ENCODE measurements at places on chromosomes 7 and 10.

GRCh38 chr10:128675405-128675804 is 549.2 kb upstream of the MKI67 start:
- no peak for DNase-seq

DNA sequence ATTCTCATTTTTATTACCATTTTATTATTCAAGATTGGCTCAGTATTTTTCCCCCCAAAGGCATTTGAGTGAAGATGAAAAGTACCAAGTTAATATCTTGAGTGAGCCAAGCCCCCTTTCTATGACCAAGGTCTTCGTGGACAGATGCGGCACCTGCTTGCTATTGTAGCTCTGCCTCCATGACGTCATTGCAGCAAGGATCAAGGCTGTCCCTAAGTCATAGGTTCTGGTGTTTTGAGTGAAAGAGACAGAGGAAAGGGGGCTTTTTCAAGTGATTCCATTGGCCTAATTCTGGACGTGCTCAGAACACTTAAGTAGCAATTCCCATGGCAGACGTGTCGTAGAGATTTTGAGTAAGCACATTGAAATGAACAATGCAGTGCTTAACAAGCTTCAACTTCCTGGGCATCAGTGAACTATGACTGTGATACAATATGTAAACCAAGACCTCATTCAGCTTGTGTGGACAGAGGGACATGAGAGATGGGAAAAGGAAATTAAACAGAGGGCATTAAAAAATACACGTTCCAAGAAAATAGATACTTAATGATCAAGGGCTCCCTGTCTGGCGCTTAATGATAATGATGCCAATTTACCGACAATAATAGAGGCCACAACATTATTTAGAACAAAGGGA is 248.7 kb upstream of the NPVF start:
- no peak for DNase-seq

GRCh38 chr7:17687361-17687760 is 252.9 kb downstream of the SNX13 start:
- no peak for DNase-seq

GRCh38 chr7:112744818-112745217 is 45.4 kb downstream of the TMEM168 start:
- no peak for DNase-seq

GRCh38 chr10:31702005-31702404 is 226.6 kb downstream of the ARHGAP12 start:
- no peak for DNase-seq

- peak; percentile 0 for DNase-seq
These were observed 35.2 kb downstream of the SGCE start for GRCh38 chr7:94620703-94621118.

GRCh38 chr7:149379625-149380024 is 81.2 kb downstream of the ZNF777 start:
- DNase-seq, result no peak

- no peak for DNase-seq
These were observed 45.3 kb downstream of the GRID2IP start for GRCh38 chr7:6505685-6506559.

- no peak for DNase-seq
These were observed 82.4 kb downstream of the ADARB2 start for GRCh38 chr10:1654811-1655356.

DNA sequence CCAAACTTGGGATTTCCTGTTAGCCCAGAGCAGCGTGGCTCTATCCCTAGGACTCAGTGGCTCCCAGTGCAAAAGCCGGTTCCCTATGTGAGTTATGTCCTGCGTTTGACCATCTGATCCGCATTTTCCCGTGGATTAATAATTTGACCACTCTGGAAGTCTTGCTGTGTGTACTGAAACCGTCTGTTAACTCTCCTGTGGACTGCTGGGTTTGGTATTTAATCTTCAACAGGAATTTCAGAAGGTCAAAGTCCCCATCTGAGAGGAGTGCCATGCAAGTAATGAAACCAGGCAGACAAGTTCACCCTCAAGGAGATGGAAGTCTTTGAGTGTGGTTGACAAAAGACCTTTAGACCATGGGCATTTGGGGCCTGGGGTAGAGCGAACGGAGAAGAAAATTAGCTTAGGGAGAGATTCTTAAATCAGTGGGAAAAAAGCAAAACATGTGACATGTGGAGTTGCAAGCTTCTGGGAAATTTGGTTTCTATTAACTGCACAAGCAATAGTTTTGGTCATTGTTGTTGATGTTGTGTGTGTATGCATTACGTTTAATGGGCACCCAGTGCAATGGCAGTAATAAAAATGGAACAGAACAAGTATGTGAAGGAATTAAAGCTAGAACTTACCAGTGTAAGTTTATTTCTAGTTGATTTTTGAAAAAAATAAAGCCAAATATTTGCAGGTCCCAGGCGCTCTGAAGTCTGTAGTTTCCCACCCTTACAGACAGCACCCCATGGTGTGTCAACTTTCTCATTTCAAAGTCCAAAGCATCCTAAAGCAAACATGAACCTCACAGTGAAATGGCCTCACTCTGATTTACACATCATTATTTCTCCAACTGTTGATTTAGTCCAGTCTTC is 38.2 kb downstream of the LYZL1 start:
- no peak for DNase-seq

- no peak for DNase-seq
These were observed 128.8 kb upstream of the GPR26 start for GRCh38 chr10:123537188-123537961.

DNA sequence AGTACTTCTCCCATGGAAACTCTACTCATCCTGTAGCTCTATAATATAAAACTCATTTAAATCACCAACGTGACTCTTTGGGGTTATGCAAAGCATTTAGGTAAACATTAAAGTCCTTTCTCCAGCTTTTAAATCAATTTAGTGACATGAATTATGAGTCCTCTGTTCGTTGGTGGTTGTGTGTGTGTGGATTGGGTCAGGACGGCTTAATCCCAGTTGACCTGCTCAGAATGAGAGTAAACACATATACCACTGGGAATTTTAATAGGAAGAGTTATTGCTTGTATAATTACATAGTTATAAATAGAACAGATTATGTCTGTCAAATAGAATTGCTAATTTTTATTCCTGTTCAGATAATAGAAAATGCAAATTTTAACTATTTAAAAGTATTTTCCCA is 30.7 kb upstream of the ADCY1 start:
- no peak for DNase-seq

GRCh38 chr7:117091721-117092120 is 138.4 kb downstream of the ST7 start:
- no peak for DNase-seq

DNA sequence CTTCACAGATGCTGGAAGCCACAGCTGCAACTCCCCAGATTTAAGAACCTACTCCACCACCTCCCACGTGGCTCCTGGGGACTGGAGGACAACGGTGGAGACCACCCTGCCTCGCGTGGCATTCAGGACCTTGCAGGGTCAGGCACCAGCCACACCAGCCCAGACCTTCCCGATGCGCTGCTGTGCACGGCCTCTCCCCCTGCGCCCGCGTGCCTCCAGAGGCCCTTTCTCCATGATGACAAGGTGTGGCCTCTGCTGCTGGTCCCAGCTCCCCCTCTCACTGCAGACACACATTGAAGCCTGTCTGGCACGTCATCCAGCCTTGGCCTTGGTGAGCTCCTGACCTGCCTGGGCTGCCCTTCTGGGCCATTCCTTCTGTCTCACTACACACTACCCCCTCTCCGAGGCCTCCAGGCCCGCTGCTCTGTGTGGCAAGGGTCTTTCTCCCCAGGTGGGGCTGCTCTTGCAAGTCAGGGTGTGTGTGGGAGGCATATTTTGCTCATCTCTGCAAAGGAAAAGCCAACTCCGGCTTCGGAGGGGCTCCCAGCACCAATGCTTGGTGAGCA is 254.8 kb downstream of the MAD1L1 start:
- no peak for DNase-seq

GRCh38 chr7:131346885-131347592 is 19.4 kb downstream of the MKLN1 start:
- DNase-seq, result no peak

- DNase-seq, result no peak
These were observed 60.9 kb downstream of the C10orf90 start for GRCh38 chr10:126609566-126609965.

DNA sequence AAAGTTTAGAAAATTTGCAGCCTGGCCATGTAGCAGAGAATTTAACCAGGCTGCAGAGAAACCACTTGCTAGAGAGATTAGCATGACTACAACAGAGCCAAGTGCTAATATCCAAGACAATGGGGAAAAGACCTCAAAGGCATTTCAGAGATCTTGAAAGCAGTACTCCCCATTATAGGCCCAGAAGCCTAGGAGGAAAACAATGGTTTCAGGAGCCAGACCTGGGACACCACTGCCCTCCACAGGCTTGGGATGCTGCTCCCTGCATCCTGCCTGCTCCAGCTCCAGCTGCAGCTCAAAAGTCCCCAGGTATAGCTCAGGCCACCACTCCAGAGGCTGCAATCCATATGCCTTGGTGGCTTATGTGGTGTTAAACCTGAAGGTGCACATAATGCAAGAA is 101.5 kb upstream of the TMEM72 start:
- no peak for DNase-seq

DNA sequence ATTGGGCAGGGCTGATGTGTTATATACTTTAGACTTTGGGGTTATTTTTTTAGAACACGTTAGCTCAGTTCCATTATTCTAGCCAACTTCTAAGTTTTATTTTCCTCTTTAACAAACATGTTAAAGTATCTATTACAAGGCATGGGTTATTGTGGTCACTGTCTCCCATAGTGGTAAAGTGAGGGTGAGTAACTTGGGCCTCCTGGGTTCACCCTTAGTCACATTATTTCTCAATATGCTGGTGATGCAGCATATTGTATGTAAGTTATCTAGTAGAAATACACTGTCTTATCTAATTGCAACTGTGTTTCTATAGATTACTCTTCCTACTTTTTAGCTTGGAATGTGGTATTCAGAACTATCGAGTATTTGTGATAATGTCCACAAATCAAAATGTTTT is 65.9 kb downstream of the BBS9 start:
- DNase-seq, result no peak

DNA sequence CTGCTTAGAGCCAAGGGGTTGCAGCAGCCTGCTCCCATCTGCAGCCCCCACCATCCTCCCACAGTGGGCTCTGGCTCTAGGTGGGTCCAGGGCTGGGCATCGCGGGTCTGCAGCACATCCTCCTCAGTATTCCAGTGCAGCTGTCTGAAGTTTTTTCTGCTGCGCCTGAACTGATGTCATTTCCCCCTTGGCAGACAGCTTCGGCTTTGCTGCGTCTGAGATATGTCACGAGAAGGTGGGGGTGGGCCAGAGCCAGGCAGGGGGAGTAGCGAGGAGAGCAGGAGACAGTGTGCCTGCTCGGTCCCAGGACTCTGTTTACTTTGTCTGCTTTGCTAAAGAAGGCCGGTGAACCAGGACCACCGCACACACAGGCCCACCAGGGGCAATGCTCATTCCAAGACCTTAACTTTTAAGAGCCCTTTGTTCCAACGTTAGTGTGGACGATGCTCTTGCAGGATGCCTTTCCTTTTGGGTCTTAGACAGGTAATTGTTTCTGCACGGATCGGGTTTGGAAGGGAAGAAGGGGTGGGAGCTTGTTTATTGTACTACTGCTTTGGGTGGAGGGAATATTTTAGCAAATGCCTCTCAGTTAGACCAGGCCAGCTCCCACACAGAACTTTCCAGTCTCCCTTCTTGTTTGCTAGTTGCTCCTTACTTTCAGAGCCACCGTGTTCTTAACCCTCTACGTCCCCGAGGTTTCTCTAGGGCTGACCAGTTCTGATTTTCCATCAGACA is 32.4 kb downstream of the WBP1L start:
- DNase-seq, result no peak

DNA sequence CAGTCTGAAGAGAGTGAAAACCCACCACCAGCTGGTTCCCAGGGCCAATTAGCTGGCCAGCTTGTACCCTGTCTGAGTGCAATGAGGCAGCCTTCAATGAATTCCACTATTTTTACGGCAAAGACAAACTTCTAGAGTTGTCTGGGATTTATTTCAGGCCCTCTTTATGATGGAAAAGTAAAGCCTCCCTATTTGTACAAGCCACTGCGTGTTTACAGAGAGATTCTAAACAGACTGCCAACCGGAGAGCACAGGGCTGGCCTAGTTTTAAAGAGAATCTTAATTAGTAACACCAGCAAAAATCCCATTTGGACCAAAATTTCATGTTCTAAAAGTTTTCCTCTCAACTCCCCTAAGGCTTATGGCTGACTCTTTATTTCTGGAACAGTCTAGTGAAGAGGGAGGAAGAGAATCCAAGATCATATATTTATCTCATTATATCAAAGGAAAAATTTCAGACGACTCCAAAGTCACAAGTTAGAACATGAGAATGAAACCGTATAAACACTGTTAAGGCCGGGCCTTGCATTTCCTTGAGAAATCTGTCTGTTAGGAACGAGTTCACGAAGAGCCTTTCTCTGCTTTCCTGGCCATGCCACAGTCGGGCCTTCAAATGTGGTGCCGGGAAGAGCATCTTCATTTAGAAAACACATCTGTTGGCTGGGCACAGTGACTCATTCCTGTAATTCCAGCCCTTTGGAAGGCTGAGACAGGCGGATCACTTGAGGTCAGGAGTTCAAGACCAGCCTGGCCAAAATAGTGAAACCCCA is 724.6 kb upstream of the NRP1 start:
- no peak for DNase-seq
